Astrocyte (in vitro differentiated cells and primary cell): ENCODE measurements at places on chromosomes 2 and 18. TPM values are rescaled to one million over a fixed set of nuclear protein-coding genes. Genes with fewer than 3 reads are reported as not detected.
A peak's percentile ranks its signal among the peaks of the same experiment; 100 is the strongest.

DNA sequence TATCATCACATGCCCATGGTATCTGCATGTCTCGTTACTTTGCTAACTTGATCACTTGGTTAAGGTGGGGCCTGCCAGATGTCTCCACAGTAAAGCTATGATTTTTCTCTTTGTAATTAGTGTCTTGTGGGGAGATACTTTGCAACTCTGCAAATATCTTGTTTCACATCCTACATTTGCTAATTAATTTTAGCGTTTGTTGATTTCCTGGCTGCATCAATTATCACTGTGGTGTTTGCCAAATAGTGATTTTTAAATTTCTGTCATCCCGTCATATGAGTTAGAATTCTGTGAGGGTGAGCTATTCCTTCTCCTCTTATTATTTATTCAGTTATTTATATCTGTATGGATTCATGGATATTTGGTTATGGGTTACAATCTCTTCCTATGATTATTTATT, 161.4 kb downstream of the FMNL2 start:
- H3K4me1 ChIP-seq, result peaks cover 12% of the 10 kb centered on the region
- no peak for DNase-seq
- no peaks in the 10 kb centered on the region for H3K27me3 ChIP-seq
- no peaks in the 10 kb centered on the region for H3K36me3 ChIP-seq

DNA sequence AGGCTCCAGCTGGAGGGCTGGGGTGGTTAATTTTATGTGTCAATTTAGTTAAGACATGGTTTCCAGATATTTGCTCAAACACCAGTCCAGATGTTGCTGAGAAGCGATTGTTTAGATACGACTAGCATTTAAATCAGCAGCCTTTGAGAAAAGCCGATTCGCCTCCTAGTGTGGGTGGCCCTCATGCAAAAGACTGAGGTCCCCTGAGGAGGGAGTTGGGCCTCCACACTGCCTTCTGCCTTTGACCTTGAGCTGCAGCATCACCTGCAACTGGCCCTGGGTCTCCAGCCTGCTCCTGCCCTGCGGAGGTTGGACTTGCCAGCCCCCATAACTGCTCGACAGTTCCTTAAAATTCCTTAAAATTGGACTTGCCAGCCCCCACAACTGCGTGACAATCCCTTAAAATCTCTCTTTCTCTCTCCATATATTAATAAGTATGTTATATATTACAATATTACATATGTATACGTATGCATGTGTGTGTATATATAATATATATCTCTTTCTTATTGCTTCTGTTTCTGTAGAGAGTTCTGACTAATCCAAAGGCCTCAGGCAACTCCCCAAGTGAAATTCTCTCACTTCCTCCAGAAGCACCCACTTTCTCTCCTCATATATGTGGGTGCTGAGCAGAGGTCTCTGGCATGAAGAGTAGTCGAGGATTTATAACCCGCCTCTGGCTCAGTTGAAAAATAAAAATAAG, 14.4 kb downstream of the FBLN7 start:
- no peaks in the 10 kb centered on the region for H3K36me3 ChIP-seq
- H3K4me1 ChIP-seq, result peaks cover 13% of the 10 kb centered on the region
- no peak for DNase-seq
- no peak overlapping the region for H3K27ac ChIP-seq
- H3K4me3 ChIP-seq, result no peak overlapping the region
- no peaks in the 10 kb centered on the region for H3K27me3 ChIP-seq

GRCh38 chr2:38315707-38316333, 61.3 kb downstream of the ATL2 start:
- DNase-seq, result peak; percentile 23
- H3K27me3 ChIP-seq, result no peaks in the 10 kb centered on the region
- no peaks in the 10 kb centered on the region for H3K4me1 ChIP-seq

DNA sequence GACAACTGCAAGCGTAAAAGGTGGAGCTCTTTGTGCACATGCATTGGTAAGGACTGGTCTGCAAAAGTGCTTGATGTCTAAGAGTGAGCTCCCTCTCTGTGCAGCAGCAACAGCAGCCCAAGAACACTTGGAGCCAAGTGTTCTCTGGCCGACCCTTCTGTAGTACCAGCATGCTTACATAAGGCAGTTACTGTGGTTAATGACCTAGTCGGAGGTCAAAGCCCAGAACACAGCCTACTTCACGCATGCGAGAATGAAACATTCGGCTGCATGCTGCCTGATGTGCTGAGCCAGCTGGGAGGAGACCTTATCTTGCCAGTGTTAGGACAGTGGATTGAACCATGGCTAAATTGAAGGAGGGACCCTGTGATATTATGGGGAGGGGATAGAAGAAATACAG, 21.3 kb downstream of the NCAPH start:
- peaks cover 22% of the 10 kb centered on the region for H3K36me3 ChIP-seq
- DNase-seq, result no peak
- no peaks in the 10 kb centered on the region for H3K27me3 ChIP-seq
- no peak overlapping the region for H3K27ac ChIP-seq
- H3K4me1 ChIP-seq, result peaks cover 3% of the 10 kb centered on the region
- H3K4me3 ChIP-seq, result no peak overlapping the region

- H3K27me3 ChIP-seq, result no peaks in the 10 kb centered on the region
- H3K4me1 ChIP-seq, result no peaks in the 10 kb centered on the region
- peaks cover 6% of the 10 kb centered on the region for H3K36me3 ChIP-seq
- no peak overlapping the region for H3K27ac ChIP-seq
Measured at GRCh38 chr2:121334581-121335293, 49.7 kb upstream of the TFCP2L1 start.

DNA sequence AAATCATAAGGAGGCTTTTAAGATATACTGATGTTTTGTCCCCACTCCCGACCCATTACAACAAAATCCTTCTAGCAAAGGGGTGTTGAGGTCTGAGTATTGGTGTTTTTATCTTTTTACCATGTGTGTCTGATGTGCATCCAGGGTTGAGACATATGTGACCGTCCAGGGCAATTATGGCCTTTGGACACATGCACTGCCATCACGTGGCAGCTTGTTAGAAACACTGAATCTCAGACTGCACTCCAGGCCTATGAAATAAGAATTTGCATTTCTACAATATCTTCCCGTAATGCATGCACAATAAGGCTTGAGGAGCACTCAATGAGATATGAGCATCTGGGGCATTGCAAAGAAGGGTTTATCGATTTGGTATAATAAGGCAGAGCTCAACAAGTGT, 235.1 kb upstream of the ZNF804A start:
- no peaks in the 10 kb centered on the region for H3K4me1 ChIP-seq
- no peaks in the 10 kb centered on the region for H3K27me3 ChIP-seq
- H3K36me3 ChIP-seq, result no peaks in the 10 kb centered on the region
- no peak overlapping the region for H3K4me3 ChIP-seq
- H3K27ac ChIP-seq, result no peak overlapping the region

GRCh38 chr2:95060446-95061118, 35.1 kb downstream of the MAL start:
- no peaks in the 10 kb centered on the region for H3K27me3 ChIP-seq
- H3K4me1 ChIP-seq, result peaks cover 11% of the 10 kb centered on the region
- DNase-seq, result no peak
- no peak overlapping the region for H3K4me3 ChIP-seq
- no peaks in the 10 kb centered on the region for H3K36me3 ChIP-seq

Gene HOXD3
- total RNA-seq, result not detected in 2 replicates

Gene NEB
- total RNA-seq, result 0.82 and 0.94 TPM in 2 replicates

GRCh38 chr2:202808754-202809153, 62.8 kb downstream of the ICA1L start:
- H3K27ac ChIP-seq, result no peak overlapping the region
- no peak for DNase-seq
- no peaks in the 10 kb centered on the region for H3K4me1 ChIP-seq
- H3K27me3 ChIP-seq, result no peaks in the 10 kb centered on the region
- no peaks in the 10 kb centered on the region for H3K36me3 ChIP-seq

- no peak overlapping the region for H3K27ac ChIP-seq
- H3K27me3 ChIP-seq, result no peaks in the 10 kb centered on the region
- no peak overlapping the region for H3K4me3 ChIP-seq
- H3K4me1 ChIP-seq, result no peaks in the 10 kb centered on the region
Measured at GRCh38 chr2:135998879-135999278, 13.5 kb upstream of the DARS1 start.

GRCh38 chr2:191970867-191971266, 124.0 kb upstream of the CAVIN2 start:
- H3K27me3 ChIP-seq, result no peaks in the 10 kb centered on the region
- no peak for DNase-seq
- H3K36me3 ChIP-seq, result no peaks in the 10 kb centered on the region

DNA sequence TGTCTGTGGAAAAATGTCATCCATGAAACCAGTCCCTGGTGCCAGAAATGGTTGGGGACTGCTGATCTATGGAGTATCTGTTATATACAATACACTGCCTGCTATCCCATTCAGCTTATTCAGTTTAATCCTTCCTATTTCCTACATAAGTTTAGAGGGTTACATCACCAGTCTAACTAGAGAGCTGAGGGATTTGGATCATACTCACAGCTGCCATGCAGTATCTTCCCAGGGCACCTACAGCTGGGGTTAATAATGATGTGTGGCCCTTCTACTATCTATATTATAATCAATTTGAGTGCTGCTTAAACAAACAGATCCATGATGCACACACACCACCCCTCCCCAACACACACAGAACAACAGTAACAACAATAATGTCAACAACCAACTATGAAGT, 524.0 kb downstream of the LRRTM4 start:
- H3K36me3 ChIP-seq, result no peaks in the 10 kb centered on the region
- no peaks in the 10 kb centered on the region for H3K4me1 ChIP-seq
- no peak overlapping the region for H3K4me3 ChIP-seq
- H3K27ac ChIP-seq, result no peak overlapping the region
- no peaks in the 10 kb centered on the region for H3K27me3 ChIP-seq

Gene DOK1
- 19.1 and 19.3 TPM in 2 replicates for total RNA-seq

- peaks cover 10% of the 10 kb centered on the region for H3K27me3 ChIP-seq
- H3K4me1 ChIP-seq, result no peaks in the 10 kb centered on the region
- H3K4me3 ChIP-seq, result no peak within 1 kb of the TSS
- no peak for DNase-seq
- no peaks in the 10 kb centered on the region for H3K36me3 ChIP-seq
Measured at GRCh38 chr2:27148801-27149439, at the start of gene TCF23. TCF23 (plus strand) TSS chr2:27149004; CDS start chr2:27149134, 130 bp downstream.

GRCh38 chr2:232781765-232782164, 5.4 kb upstream of the KCNJ13 start:
- H3K27ac ChIP-seq, result peak overlapping the region; percentile 4
- peak; percentile 85 for DNase-seq
- H3K4me1 ChIP-seq, result no peaks in the 10 kb centered on the region
- H3K27me3 ChIP-seq, result no peaks in the 10 kb centered on the region
- H3K36me3 ChIP-seq, result no peaks in the 10 kb centered on the region
- no peak overlapping the region for H3K4me3 ChIP-seq
